ENCODE measurements at places on chromosomes 13 and 19. TPM values are rescaled to one million over a fixed set of nuclear protein-coding genes. Genes with fewer than 3 reads are reported as not detected.
A peak's percentile ranks its signal among the peaks of the same experiment; 100 is the strongest.

GRCh38 chr19:16470541-16470910 is 1.2 kb downstream of the EPS15L1 start:
- DNase-seq = no peak

DNA sequence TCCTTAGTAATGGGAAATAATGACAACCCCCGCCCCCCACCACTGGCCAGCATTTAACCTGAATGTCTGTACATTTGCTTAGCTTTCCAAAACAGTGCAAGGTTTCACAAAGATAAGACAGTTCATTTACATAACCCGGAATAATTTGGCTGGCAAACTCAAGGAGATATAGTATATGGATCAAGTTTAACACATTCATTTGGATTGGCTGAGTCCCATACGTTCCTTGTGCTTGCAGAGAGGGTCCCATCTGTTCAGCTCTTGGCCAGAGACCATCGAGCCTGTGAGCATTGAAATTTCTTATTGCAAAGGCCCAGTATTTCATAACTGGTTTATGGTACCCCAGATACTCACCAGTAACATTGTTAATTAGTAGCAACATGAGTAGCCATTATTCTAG is 116.5 kb downstream of the GPC6 start:
- DNase-seq = no peak

DNA sequence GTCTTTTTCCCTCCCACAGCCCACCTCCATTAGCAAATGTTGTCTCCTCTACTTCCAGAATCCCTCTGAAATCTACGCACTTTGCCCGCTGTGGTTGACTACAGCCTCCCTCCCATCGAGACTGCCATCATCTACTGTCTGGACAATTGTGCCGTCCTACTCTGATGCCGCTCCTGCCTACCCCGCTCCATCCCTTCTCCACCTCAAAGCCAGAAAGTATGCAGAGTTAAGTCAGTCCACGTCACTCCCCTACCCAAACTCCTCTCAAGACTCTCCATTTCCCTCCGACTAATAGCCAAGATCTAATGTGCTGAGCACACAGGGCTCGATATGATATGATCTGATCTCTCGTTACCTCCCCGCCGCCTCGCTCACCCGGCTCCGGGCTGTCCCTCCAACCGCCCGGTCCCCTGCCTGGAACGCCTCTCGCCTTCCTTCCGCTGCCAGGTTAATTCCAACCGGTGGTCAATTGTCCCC is 556 bp downstream of the CACTIN start:
- peak; percentile 25 for DNase-seq

CADM4 gene
- 1.5 TPM for total RNA-seq

ZNF534 gene
- not detected for total RNA-seq

Data from M059J (cell line).